ENCODE measurements at places on chromosomes 3 and 15.

GRCh38 chr15:63210151-63211091 is 21.0 kb downstream of the RAB8B start:
- DNase-seq, result no peak

DNA sequence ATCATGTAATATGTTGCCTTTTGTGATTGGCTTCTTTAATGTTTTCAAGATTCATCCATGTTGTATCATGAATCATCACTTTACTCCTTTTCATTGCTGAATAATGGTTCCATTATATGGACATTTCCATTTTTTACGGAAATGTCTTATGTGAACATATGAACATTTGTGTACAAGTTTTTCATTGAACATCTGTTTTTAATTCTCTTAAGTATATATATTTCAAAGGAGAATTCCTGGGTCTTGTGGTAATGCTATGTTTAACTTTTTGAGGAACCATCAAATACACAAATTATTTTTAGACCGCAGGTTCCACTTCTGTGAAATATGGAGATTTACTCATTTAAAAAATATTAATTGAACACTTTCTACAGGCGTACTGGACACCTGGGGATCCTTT is 85.7 kb downstream of the ARIH1 start:
- DNase-seq, result no peak

- DNase-seq, result peak; percentile 53
Observed at GRCh38 chr15:20351448-20351971, 190.1 kb downstream of the GOLGA6L6 start.

GRCh38 chr15:61336026-61336638 is 107.0 kb upstream of the RORA start:
- no peak for DNase-seq

DNA sequence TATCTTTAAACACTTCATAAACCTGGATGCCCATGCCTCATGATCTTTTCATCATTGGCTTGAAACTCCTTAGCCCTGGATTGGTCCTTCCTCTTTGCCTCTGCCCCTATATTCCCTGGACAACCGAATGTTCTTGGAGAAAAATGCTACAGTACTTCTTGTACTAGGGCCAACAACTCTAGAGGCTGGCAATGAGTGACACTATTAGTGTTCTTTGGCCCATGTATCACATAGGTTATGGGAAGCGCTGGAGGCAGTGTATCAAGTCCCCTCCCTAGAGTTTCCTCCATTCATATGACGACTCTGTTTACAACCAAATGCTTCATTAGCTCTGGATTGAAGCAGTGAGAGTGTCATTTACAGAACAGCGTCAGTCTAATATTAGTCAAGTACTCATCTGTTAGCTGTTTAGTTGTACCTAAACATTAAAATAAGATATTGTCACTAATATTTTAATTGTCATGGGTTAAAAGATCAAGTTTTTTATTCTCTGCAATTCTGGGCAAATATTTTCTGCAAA is 66.4 kb upstream of the MYO5C start:
- DNase-seq, result no peak

DNA sequence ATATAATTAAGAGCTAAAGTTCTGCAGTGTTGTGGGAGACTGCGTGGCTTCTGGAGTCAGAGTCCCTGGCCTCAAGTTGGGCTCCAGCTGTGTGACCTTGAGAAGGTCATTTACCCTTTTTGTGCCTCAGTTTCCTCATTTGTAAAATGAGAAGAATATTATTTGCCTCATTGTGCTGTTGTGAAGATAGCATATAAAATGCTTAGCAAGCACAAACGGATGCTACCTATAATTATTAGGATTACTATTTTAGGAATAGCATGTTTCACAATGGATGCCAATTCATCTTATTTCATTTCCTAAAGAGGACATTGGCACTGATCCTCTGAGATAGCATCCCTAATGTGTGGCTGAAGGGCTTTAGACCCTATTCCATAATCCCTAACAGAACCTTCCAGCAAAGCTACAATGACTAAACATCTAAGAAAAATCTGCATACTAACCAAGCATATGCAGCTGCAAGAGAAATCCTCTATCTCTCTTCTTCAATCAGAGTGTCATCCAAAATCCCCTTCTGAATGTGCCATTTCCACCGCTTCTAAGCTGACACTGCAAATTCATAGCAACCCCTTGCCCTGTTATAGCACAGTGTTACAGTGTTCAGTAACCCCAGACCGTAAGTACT is 148.3 kb downstream of the RBMS3 start:
- DNase-seq, result no peak

DNA sequence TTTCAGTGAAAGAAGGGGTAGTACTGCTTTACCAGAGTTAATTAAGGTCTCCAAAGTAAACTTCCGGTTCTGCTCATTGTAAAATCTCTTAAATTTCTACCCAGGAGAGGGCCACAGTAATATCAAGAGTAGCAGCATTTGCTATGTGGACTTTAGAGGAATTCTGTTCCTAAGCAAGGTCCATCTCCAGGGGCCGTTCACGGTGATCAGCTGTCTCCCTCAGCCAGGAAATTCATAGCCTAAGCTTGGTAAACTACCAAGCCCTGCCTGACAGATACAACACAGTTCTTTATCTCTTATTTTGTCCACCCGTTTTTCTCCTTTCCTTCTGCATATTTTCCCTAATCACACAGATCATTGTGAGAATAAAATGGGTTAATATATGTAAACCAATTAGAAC is 2.3 kb downstream of the DUT start:
- no peak for DNase-seq

- DNase-seq, result no peak
Observed at GRCh38 chr15:25597571-25597970, 158.7 kb upstream of the UBE3A start.

DNA sequence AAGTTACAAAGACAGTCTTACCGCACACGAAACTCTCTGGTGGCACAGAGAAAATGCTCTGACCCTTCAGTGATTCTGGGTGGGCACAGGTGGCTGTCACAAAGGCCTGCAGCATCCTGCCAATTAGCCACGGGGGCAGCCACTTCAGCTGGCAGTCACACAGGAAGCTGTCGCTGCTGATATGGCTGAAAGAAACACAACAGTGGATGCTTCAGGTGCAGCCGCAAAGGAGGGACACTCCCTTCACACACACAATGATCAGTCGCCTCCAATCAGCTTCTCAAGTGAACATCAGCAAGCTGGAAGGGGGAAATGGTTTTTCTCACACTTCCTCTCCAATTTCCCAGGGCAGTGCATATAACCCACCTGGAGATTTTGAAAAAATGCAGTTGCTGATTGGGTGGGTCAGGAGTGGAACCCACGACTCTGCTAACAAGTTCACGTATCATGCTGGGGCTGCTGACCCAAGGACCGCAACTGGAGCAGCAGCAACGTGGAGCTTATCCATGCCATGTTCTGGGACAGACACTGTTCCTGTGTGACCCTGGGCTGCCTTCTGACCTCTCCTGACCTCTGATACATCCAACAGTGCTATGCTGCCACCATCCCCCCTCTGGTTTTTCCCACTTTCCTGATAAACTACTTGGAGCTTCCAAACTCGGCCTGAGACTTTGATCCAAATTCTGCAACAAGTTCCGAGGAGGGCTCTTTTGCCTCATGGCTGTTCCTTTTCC is 106.6 kb downstream of the LRIG1 start:
- no peak for DNase-seq

- DNase-seq, result peak; percentile 78
Observed at GRCh38 chr3:30693470-30694120, 87.2 kb downstream of the TGFBR2 start.

DNA sequence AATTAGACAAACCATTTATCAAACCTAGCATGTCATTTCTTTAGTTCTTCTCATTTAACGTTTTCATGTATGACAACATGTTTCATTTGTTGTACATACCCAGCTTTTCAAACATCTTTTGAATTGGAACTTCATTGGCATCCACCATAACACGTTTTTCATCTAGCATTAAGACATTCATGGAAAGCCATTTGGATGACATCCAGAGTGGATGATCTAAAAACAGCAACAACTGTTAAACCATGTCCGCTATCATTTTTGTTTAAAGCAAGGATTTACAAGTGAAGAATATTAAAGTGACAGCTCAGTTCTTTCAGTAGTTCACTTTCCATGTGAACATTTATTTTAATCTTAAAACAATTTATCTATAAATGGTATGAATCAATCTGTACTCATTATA is 14.5 kb downstream of the GATM start:
- DNase-seq, result no peak

- DNase-seq, result peak; percentile 18
Observed at GRCh38 chr3:65030847-65031463, 343.2 kb upstream of the ADAMTS9 start.

GRCh38 chr3:174168026-174168425 is 691.1 kb upstream of the NAALADL2 start:
- DNase-seq, result no peak

DNA sequence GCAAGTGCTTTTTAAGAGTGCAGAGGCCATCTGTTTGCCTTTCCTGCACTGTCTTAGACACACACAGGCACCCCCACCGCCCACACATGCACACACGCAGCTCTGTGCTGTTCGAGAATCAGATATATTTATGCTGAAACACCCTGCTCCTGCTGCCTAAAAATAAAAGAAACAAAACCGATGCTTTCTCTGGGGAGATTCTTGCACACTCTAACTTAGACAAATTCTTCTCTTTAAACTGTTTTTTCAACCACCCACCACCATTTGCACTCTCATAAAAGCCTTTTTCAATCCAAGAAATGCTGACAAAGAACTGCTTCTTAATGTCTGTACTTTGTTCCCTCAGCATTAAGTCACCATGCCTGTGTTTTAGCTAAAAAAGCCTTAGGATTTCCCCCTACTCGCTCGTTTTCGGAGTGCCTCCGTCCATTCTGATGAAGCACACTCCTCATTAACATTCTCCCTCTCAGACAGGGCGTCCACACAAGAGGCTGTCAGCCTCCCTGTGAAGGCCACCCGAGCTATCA is 26.2 kb downstream of the SLC12A8 start:
- DNase-seq, result peak; percentile 60

DNA sequence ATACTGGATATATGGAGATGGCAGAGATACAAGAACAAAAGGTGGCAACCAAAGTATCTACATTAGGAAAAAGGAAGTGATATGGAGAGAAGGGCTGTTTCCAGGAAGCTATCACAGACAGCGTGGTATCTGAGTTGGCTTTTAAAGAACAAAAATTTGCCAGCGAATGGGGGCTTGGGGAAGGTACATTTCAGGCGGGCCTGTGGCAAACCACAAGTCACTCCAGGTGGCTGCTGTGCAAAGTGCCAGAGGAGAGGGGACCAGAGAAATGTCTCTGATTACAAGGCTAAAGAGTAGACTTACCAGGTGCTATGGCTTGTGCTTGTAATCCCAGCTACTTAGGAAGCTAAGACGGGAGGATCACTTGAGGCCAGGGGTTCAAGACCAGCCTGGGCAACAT is 91.1 kb downstream of the MSL2 start:
- no peak for DNase-seq

- DNase-seq, result no peak
Observed at GRCh38 chr3:14989943-14990779, 42.8 kb downstream of the NR2C2 start.

DNA sequence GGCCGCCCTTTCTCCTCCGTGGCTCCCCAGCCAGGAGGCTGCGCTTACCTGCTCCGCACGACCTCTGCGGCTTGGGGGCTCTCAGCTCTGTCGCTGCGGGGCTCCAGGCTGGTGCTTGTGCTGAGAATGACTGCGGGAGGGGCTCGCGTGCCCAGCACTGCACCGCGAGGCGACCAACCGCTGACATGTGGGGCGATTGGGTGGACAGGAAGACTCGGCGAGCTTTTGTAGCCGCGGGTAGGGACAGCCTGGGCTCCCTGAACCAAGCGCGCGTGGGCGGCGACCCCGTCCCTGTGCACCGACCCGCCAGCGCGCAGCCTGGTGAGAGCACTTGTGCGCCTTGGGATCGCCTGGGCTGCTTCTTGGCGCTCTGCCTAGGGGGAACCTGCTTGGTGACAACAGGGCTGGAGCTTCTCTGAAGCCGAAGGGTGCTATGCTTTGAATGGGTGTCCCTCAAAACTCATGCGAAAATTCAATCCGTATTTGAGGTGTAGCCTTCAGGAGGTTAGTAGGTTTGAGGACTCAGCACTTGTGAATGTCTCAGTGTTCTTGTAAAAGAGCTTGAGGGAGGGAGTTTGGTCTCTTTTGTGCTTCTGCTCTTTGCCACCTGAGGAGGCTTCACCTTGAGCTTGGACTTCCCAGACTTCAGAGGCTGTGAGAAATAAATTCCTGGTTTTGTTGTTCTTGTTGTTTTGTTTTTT is 50.4 kb downstream of the IL12A start:
- peak; percentile 50 for DNase-seq

GRCh38 chr15:40846841-40847222 is 3.0 kb downstream of the SPINT1 start:
- no peak for DNase-seq

DNA sequence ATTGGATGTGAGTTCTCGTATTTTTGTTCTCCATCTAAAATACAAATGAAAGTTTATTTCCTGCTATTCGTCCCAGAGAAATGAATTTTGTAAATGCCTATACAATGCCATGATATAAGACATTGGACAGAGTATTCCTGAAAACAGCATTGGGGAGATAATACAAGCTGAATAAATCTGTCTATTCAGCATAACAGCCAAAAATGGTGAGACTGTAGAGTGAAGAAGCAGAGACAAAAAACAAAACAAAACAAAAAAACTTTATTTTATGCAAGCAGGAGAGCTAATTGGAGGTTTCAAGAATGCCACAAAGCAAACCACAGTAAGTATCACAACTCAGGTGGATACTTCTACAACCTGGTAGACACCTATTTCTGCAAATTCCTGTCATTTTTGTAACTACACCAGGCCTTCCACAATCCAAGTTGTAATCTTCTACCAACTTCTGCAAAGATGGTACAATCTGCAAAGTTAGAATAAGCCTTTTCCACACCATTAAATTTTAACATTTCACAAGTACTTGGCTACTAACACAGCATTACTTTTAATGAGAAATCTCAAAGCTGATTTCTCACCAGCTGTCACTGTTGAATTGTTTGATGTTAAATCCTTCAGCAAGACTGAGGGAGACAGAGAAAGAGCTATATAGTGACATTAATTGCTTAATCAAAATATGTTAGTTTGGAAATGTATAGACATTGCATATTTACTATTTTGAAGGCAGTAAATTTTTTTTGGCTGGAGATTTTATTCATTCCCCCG is 163.1 kb downstream of the CLSTN2 start:
- no peak for DNase-seq

GRCh38 chr15:59616379-59616778 is 4.8 kb downstream of the GCNT3 start:
- DNase-seq, result no peak

DNA sequence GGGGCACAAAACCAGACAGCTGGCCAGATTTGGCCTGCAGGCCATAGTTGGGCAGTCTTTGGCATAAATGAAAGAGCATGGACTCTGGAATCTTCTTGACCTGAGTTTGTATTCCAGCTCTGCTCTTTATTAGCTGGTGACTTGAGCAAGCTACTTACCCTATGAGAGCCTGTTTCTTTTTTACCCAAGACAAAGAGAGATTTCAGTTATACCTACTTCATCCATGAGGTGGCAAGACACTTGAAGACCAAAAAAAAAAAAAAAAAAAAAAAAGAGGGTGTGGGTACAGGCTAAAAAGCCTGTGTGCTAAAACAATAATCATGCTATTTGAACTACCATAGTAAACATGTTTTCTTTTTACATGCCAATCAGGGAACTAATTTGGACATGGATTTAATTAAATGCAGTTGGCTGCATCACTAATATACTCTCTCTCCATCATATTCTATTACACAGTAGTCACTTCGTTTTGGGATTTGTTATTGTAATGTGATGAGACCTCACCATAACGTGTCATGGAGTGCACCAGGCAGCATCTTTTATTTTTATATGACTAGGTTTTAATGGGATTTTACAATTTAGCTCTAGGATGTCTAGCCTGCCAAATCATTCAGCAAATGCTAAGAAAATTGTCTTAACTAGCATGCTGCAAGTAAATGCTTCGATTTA is 109.2 kb upstream of the FHIT start:
- no peak for DNase-seq
